Right ventricle myocardium superior (tissue), 1 donor: ENCODE measurements at places on chromosomes 7 and 10.
A peak's percentile ranks its signal among the peaks of the same experiment; 100 is the strongest.

GRCh38 chr7:45061806-45062425 is 26.9 kb downstream of the NACAD start:
- DNase-seq: no peak

GRCh38 chr7:71925663-71926062 is 486.5 kb downstream of the CALN1 start:
- DNase-seq: no peak

GRCh38 chr7:91850455-91850854 is 30.0 kb downstream of the MTERF1 start:
- no peak for DNase-seq

- DNase-seq: no peak
These were observed 11.2 kb upstream of the ZNF485 start for GRCh38 chr10:43594944-43595589.

- no peak for DNase-seq
These were observed 1.8 kb downstream of the GIMAP5 start for GRCh38 chr7:150739033-150739432.

DNA sequence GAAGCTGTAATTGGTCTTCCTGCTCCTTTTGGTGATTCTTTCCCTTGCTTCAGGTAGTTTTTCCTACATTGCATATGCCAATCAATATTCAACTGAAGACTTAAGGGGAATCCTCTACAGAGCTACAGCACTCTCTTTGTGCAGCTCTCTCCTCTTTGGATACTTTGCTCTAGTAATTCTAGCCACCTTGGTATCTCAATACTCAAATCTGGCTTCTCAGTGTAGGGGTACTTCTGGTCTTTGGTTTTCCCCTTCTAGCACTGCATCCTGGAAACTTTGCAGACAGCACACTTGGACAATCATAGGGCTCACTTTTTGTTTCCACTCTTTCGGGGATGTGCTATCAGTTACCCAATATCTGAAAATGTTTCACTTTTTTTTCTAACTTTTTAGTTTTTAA is 9.9 kb downstream of the PHTF2 start:
- no peak for DNase-seq

DNA sequence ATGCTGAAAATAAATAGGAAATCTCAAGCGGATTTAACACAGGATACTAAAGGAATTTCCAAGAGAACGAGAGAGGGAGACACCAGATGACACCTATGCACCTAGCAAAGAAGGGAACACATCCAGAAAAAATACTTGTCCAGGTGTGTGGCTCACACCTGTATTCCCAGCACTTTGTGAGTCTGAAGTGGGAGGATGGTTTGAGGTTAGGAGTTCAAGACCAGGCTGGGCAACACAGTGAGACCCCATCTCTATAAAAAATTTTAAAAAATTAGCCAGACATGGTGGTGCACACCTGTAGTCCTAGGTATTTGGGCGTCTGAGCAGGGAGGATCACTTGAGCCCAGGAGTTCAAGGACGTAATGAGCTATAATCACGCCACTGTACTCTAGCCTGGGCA is 11.2 kb upstream of the CAPZA2 start:
- DNase-seq: no peak

DNA sequence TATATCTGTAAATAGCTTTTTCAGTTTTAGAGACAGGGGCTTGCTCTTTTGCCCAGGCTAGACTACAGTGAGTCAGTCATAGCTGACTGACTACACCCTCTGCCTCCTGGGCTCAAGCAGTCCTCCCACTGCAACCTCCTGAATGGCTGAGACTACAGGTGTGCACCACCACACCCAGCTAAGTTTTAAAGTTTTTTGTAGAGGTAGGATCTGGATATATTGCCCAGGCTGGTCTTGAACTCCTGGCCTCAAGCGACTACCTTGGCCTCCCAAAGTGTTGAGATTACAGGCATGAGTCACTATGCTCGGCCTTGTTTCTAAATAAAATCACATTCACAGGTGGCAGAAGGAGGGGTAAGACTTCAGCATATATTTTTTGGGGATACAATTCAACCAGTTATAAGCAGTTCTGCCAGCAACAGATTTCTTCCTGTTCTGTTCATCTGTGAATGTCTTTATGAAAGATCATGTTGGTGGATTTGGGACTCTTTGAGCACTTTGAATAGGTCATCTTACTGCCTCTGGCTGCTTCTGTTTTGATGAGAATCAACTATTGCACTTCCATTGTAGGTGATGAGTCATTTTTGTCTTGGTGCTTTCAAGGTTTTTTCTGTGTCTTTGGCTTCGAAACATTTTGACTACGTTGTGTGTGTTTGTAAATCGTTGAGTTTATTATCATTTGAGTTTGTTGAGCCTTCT is 15.7 kb downstream of the RBM33 start:
- no peak for DNase-seq

GRCh38 chr10:819816-820215 is 111.7 kb downstream of the LARP4B start:
- no peak for DNase-seq

- DNase-seq: no peak
These were observed 39.0 kb upstream of the AOAH start for GRCh38 chr7:36763132-36763816.

- no peak for DNase-seq
These were observed 38.6 kb upstream of the AGK start for GRCh38 chr7:141512597-141512996.

DNA sequence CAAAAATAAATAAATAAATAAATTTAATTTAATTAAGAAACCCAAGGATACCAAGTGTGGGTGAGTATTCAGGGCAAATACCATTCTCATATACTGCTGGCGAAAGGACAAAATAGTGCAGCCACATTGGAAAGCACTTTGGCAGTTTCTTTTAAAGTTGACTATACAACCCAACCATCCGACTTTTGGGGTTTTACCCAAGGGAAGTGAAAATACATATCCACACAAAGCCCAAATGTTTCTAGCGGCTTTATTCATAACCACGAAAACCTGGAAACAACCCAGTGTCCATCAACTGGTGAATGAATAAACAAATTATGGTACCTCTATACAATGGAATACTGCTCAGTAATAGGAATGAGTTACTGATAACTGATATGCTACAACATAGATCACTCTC is 36.2 kb upstream of the OGDHL start:
- no peak for DNase-seq

GRCh38 chr7:259751-260405 is 30.1 kb upstream of the FOXL3 start:
- peak; percentile 36 for DNase-seq

DNA sequence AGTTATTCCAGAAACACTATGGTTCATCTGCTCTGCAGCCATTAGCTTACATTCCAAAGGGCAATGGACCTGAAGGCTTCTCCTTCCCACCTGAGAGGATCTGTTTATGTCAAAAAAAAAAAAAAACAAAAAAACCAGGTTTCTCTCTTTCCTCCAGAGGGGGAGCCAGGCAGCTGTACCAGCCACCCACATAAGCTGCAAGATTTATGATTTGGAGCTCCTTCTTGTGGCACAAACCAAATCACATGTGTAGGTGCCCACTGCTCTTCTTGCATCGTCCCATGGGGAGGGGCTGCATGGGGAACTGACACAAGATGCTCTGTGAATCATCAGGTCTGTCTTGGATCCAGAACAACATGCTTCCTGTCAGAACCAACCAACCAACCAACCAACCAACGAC is 231.6 kb upstream of the IGFBP3 start:
- DNase-seq: no peak

- DNase-seq: no peak
These were observed 25.3 kb downstream of the PRSS2 start for GRCh38 chr7:142796001-142796500.

- no peak for DNase-seq
These were observed 192.7 kb downstream of the FGFR2 start for GRCh38 chr10:121405549-121405948.

- no peak for DNase-seq
These were observed 161.3 kb upstream of the AUTS2 start for GRCh38 chr7:69436946-69437345.

GRCh38 chr10:33109788-33110469 is 151.9 kb upstream of the ITGB1 start:
- no peak for DNase-seq

DNA sequence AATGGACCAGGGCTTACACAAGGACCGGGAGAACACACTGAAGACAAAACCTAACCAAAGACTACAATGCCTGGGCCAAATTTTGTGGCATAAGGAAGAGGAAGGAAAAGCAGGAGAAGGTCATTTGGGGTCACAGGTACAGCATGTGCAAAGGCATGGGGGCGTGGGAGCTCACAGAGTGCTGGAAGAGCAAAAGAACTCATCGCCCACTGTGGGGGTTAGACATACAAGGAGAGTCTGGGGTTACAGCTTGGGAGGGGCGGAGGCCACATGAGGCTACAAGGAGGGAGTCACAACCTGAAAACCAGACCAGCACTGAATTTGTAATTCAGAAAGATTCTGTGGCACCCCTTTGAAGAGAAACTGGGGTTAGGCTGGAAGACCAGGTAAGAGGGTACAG is 9.7 kb downstream of the PUS7 start:
- DNase-seq: no peak

DNA sequence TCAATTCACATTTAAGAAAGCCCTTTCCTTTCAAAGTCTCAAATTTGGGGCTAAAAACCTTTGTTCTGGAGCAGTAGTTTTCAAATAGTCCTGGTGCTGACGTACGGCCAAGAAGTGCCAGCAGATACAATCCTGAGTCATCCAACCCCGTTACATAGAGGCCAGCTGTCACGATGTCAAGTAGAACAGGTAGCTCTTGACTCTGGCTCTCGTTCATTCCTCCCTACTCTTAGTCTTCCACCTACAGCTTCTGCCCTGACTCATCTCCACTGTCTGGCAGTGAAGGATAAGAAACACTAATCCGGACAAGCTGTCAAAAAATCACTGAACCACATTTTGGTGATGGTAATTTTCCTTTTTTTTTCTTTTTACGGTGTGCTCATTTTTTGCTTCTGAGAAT is 132.4 kb upstream of the PTN start:
- no peak for DNase-seq

DNA sequence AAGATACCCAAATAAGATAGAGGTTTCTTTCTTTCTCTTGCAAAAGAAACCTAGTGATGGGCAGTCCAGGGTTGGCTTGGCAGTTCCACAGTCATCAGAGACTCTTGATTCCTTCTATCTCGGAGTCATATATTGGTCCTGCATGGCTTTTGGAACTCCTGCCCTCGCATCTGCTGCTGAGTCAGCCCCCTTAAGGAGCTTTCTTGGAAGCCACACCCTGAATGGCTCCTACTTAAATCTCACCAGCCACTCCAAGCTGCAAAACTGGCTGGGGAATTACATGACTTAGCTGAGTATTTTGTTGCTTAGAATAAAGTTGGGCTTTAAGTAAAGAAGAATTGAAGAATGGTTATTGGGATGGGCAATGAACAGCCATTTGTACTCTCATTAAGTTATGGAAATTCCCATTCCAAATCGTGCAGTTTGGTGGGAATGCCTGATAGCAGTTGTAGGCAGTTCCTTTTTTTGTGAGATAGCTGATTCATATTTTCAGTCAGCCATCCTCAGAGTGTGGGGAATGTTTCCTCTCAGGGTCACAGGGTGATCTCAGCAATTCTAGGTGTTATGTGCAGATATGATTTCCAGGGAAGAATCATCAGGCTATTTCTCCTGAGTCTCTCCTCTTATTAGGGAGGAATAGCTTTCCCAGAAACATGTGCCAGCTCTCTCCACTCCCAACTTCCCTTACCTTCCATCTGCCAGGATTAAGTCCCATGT is 209.9 kb downstream of the BBS9 start:
- no peak for DNase-seq

GRCh38 chr10:46096909-46097575 is 51.0 kb upstream of the MSMB start:
- no peak for DNase-seq

GRCh38 chr7:70047891-70048448 is 449.7 kb downstream of the AUTS2 start:
- no peak for DNase-seq

DNA sequence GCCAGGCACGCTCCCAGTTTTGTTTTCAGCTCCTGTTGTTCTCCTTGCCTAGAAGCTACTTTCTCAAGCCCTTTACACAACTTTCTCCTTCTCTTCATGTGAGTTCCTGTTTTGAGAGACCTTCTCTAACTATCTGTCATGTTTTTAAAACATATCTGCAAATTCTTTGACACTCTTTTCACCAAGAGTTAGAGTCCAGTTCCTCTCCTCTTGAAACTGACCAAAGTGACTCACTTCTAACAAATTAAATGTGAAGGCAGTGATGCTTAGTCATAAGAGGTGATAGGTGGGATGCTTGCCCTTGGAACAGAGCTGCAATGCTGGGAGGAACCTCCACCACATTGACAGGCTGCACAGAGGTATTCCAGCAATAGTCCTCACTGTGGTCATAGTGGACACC is 25.3 kb downstream of the ZSCAN25 start:
- DNase-seq: no peak
